Left forelimb (tissue), 1 donor: ENCODE measurements at places on chromosomes 16 and 17.

DNA sequence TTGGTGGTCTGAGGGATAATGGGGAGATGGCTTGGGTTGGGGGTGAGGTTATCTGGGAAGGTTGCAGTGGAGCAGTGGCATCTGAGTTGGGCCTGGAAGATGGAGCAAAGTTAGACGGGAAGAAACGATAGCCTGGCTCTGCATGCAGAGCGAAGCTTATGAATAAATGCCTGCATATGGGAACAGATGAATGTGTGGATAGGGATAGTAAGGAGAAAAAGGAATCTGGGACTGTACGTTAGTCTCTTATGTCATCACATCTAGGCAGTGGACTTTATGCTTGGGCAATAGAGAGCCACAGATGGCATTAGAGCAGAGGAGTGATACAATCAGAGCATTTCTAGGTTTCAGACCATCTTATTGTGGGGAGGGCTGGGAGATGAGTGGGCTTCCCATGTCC lies 33.0 kb downstream of the CPNE2 start:
- DNase-seq: no peak

GRCh38 chr17:27295945-27296344 lies 2.0 kb downstream of the WSB1 start:
- DNase-seq: no peak

- no peak for DNase-seq
These were observed 4.3 kb upstream of the WIPI1 start for GRCh38 chr17:68461589-68461988.

GRCh38 chr17:81917565-81918332 lies at the start of gene SIRT7:
TSS of gene SIRT7 (minus strand) at chr17:81918176. CDS start at chr17:81918131, 45 bp downstream.
- DNase-seq: peak; percentile 92

GRCh38 chr16:82092711-82093110 lies 57.7 kb downstream of the HSD17B2 start:
- DNase-seq: no peak
